Frontal cortex (tissue), 4 donors: ENCODE measurements at places on chromosomes 5 and 9.

DNA sequence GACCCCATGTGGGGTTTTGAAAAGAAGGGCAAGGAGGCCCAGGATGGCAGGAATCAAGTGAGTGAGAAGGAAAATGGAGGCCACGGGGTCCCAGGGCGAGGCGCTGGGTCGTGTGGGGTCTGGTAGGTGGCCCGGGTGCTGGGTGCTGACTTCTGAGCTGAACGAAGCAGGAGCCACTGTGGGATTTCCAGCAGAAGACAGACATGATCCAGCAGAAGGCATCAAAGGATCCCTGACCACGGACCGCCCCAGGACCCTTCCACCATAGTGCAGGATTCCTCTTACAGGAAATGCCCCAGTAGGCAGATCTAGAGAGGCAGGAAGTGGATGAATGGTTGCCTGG is 106.7 kb downstream of the ADAMTS2 start:
- DNase-seq = no peak

GRCh38 chr9:7454624-7455023 is 345.0 kb downstream of the DMAC1 start:
- DNase-seq = no peak

- DNase-seq = no peak
Measured at GRCh38 chr5:40033009-40033408, 608.2 kb upstream of the DAB2 start.

GRCh38 chr9:130200038-130200849 is 28.0 kb downstream of the NCS1 start:
- no peak for DNase-seq

GRCh38 chr5:89457411-89458331 is 574.7 kb upstream of the MEF2C start:
- no peak for DNase-seq

- DNase-seq = peak; percentile 7
Measured at GRCh38 chr9:108142504-108143201, 653.1 kb upstream of the KLF4 start.

DNA sequence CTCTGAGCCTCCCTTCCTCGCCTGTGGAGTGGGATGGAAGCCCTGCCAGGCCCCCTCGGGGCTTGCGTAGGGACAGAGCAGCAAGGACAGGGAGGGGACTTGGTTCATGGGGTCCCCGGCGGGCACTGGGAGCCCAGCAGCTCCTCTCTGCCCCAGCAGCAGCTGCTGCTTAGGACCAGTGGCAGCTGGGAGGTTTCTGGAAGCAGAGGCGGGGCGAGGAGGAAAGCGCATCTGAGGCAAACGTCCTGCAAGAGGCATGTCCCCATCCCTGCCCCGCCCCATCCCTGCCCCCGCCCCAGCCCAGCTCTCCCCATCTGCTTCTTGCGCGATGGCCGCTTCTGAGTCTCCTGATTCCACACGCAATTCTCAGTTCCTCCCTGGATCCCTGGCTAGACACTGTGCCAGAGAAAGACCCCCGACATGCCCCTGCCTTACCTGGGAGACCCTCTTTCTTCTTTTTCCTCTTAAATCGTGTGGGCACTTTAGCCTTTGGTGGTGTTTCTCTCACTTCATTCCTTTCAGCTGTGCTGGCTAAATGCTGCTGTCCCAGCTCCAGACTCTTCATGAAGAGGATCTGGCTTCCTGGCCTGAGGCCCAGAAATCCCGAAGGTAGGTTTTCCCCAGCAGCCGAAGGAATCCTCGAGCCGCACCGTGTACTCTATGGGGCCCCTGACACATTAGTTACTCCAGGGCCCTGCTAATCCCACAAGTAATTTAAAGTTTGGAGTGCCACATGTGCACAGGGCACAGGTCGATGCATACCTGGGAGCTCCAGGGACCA is 4.4 kb upstream of the OR2S2 start:
- no peak for DNase-seq

DNA sequence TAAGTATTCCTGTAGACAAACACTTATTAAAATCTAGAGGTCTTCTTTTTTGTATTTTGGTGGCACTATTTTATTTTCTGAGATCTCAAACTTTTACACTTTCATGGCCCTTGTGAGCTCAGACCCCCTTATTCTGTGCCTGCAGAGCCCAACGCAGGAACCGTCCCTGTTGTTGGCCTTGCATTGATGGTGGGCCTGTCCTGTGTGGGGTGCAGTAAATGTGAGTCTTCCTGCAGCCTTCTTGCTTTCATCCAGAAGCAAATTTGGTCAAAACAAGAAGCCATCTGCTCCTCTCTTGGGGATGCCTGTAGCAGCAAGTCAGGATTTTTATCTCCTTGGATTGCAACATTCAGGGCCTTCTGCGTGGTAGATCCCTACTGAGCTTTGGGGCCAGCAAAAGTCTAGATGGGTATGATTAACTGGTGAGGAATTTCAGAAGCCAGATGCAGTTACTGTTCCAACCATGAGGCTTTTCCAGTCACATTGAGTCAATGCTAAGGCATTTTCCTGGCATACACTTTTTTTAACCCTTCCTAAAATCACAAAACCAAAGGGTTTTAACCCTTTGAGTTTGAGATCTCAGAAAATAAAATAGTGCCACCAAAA is 31.7 kb downstream of the BASP1 start:
- DNase-seq = no peak

- no peak for DNase-seq
Measured at GRCh38 chr9:137351781-137352501, 49.9 kb upstream of the NRARP start.

- no peak for DNase-seq
Measured at GRCh38 chr5:60540856-60541805, 158.8 kb downstream of the DEPDC1B start.

GRCh38 chr5:64534033-64534432 is 28.2 kb downstream of the RGS7BP start:
- DNase-seq = no peak

GRCh38 chr5:80825786-80826460 is 134.2 kb upstream of the RASGRF2 start:
- peak; percentile 5 for DNase-seq

GRCh38 chr9:134593286-134594077 is 48.1 kb upstream of the COL5A1 start:
- no peak for DNase-seq

DNA sequence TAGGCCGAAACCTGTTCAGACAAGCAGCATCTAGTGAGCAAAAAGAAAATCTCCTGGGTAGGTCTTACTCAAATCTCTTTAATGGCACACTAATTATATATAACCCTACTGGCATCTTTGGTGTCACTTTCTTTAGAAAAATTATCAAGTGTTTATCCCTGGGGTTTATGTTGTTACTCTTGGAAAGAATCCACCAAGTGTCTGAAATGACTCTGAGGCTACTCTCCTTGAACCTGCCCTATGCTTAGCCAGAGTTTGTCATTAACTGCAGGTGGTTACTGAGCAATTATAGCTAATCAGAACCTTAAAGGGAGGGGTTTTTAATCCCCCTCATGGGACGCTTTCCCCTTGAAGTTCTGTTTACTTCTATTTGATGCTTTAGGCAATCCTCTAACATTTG is 381.9 kb downstream of the PLK2 start:
- no peak for DNase-seq

GRCh38 chr9:115306865-115307264 is 188.9 kb upstream of the TNC start:
- DNase-seq = no peak

DNA sequence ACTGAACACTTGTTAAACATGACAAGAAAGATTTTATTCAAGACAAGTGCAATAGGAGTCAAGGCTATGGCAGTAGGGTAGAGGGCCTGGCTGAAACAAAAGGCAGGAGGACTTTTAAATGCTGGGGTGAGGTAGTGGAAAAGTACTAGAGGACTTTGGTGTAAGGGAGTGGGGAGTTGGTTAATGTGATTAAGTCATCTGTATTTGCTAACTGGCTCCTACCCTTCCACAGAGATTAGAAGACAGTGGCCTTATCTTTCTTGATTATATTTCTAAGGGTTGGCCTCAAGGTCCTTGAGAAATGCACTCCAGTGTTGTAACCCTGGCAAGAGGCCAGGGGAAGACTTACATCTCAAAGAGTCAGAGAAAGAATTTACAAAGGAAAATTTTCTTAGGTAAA is 160.2 kb upstream of the FTMT start:
- DNase-seq = no peak

GRCh38 chr5:93117751-93118531 is 463.1 kb downstream of the NR2F1-AS1 start:
- no peak for DNase-seq

DNA sequence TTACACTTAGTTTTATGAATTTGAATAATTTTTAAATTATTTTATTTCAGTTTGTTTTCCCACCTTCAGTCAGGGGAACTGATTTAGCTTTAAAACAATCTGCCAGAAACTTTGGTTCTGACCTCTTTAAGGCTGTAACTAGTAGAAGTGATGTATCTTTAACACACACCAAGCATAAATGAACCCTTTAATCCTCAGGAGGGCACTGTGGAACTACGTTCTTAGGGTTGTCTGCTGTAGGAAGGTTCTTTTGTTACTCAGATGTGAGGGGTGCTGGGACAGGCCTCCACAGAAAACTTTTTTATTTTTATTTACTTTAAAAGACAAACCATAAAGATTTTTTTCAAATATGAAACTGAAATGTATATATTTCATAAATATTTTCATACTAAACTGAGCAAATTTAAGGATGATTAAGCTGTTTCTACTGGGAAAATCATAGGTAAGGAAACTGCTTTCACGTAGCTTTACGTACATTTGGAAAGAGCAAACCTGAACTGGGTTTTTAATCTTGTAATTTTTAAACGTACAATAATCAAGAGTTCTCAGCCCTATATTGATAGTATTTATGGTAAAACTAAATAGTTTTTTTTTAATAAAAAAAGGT is 5.3 kb downstream of the KLF4 start:
- DNase-seq = peak; percentile 60

- no peak for DNase-seq
Measured at GRCh38 chr9:126927419-126927818, 12.8 kb downstream of the RALGPS1 start.

DNA sequence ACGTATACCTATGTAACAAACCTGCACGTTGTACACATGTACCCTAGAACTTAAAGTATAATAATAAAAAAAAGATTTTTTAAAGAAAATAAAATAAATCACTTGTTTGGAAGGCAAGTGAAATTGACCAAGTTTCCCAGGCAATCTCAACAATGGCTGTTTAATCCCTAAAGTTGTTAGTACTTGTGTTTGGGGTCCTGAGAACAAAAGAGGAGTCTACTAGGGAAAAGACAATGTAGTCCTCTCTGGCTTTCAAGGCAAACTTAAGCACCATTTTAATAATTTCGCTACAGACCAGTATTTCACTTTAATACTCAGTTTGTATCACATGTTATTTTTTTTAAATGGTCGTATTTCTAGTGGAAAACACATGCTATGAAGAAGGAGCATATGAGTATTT is 14.2 kb downstream of the CEMIP2 start:
- no peak for DNase-seq

DNA sequence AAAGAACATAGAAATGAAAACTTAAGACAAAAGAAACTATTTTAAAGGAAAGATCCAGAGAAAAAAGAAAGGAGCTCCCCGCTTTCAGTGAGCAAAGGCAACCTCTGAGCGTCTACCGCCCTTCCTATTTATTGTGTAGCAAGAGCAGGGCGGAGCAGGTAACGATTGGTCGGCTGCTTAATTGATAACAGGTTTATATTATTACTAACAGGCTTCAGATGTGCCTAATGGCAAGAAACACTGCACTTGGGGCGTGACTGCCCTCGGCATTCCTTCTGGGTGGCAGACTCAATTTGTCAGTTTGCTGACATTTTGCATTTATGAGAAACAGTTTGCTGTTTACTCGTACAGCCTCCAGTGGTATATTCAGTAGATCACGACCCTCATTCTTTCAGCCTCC is 482.7 kb upstream of the C9orf72 start:
- no peak for DNase-seq

GRCh38 chr5:168934169-168934568 is 355.0 kb upstream of the PANK3 start:
- DNase-seq = no peak

DNA sequence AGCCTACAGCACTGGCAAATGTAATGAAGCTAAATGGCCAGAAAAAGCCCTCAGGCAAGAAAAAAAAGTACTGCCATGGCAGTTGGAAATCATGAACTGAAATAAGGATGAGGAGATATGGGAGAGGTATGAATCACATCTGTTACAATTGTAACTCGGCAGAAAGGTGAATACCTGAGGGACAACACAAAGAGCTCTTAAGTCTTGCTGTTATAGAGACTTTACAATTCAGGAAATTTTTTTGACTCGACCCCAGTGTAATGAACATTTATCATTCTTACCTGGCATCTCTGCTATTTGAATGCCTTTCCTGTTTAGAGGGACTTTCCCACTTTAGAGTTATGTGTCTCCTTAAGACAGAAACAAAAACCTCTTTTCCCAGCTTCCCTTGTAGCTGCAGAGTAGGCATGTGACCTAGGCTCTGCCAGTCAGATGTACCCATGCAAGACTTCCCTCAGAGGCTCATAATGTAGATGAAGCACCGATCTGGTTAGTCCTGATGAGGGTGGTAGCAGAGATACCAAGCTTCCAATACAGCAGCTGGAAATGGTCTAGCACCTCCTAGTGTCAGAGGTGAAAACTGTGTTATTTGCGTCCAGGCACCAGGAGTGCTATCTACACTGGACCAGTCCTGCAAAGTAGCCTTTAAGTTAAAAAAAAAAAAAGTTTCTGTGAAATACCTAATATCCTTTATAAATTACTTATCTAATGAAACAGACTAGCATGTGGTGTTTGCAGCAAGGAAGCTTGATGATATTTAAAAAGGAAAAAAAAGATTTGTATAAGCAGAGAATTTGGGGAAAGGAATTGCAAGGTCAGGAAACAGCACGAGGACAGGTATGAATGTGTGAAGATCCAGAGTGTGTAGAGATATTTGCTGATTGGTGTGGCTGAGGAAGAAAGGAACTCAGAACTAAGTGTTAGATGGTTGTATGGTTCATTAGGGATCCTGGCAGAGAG is 146.9 kb upstream of the SLC1A3 start:
- DNase-seq = no peak

DNA sequence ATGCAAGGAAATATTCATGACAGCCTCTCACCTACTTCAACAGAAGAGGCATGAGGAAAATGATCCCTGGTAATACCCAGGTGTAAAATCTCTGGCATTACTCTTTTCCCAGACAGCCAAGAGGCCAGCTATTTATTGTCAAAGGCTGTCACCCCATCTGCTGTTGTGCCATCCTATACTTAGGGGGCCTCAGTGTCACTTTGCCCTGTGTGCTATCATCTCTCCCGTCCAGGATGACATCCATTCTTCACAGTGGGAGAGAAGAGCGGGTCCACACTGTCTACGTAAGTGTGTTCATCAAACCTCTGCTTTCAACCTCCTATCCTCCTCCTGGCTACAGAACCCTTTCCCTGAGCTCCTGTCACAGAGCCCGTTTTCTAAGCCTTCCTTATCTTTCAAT is 82.6 kb downstream of the MYO10 start:
- DNase-seq = no peak

DNA sequence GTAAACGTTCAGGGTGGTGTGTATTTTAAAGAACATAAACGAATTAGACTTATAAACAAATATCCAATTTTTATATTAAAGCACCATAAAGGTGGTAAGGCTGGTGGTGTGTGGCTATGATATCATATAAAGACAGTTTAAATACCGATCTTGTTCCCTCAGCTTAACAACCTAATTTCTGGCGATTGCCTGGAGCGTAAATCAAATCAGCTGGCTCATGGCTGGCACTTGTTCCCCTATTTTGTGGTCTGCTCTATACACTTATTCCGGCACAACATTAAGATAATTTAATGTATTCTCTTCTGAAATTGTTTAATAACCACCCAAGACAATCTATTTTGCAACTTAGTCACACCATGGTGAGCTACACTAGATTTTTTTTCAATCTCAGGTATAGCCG is 2.4 kb upstream of the HAPLN1 start:
- no peak for DNase-seq

GRCh38 chr5:83034036-83034435 is 43.2 kb downstream of the TMEM167A start:
- DNase-seq = no peak
